ENCODE measurements at places on chromosomes 16 and 17. TPM values are rescaled to one million over a fixed set of nuclear protein-coding genes. Genes with fewer than 3 reads are reported as not detected.

GRCh38 chr17:1947743-1948516, 77.2 kb downstream of the RTN4RL1 start:
- DNase-seq = no peak
- no peak overlapping the region for H3K4me3 ChIP-seq
- H3K4me1 ChIP-seq = no peaks in the 10 kb centered on the region
- no peak overlapping the region for H3K27ac ChIP-seq
- H3K36me3 ChIP-seq = no peaks in the 10 kb centered on the region
- H3K27me3 ChIP-seq = no peaks in the 10 kb centered on the region

DNA sequence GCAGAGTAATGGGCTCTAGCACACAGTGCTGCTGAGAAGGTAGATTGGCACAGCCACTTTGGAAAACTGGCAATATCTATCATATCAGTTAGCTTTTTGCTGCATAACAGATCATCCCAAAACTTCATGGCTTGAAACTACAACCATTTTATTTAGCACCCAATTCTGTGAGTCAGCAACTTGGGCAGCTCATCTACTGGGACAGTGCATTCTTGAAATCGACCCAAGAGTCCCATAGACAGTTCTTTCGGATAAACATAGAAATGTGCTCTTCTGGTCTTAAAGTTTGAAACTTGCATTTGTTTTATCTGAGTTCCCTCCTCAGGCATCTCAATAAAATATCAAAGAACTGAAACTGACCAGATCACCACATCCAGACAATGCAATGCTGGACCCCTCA, 76.7 kb downstream of the CEP112 start:
- no peaks in the 10 kb centered on the region for H3K27me3 ChIP-seq
- peaks cover 4% of the 10 kb centered on the region for H3K4me1 ChIP-seq
- no peak for DNase-seq
- no peak overlapping the region for H3K4me3 ChIP-seq
- H3K27ac ChIP-seq = no peak overlapping the region
- H3K36me3 ChIP-seq = no peaks in the 10 kb centered on the region

GRCh38 chr17:56897646-56898424, 16.0 kb downstream of the TRIM25 start:
- DNase-seq = no peak
- H3K27me3 ChIP-seq = no peaks in the 10 kb centered on the region
- no peak overlapping the region for H3K4me3 ChIP-seq

DNA sequence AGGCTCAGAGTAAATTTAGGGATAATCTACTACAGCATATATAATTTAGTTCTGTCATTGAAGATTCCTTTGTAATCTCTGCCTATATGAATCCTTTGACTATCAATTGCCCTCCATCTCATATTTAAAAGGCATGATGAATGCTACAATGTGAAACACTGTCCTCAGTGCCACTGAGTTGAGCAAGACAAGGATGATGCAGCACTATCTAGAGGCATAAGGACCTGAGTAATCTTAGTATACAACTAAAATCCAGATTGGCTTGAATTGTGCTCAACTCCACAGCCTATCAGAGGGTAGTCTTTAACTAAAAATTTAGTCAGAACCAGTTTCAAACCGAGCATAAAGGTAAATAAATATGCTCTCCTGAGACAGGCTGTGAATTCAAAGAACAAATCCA, 11.6 kb upstream of the STRADA start:
- H3K4me3 ChIP-seq = no peak overlapping the region
- H3K4me1 ChIP-seq = no peaks in the 10 kb centered on the region
- H3K27ac ChIP-seq = no peak overlapping the region
- DNase-seq = no peak

CRYM gene
- 0.84 TPM for total RNA-seq

- no peak overlapping the region for H3K27ac ChIP-seq
- DNase-seq = no peak
- no peaks in the 10 kb centered on the region for H3K36me3 ChIP-seq
- peaks cover 5% of the 10 kb centered on the region for H3K4me1 ChIP-seq
These were observed 93.8 kb downstream of the ZDHHC7 start for GRCh38 chr16:84917492-84917891.

- peaks cover 12% of the 10 kb centered on the region for H3K4me1 ChIP-seq
- no peaks in the 10 kb centered on the region for H3K36me3 ChIP-seq
- H3K27ac ChIP-seq = no peak overlapping the region
- DNase-seq = no peak
These were observed 70.4 kb downstream of the TMEM100 start for GRCh38 chr17:55652114-55652823.

DNA sequence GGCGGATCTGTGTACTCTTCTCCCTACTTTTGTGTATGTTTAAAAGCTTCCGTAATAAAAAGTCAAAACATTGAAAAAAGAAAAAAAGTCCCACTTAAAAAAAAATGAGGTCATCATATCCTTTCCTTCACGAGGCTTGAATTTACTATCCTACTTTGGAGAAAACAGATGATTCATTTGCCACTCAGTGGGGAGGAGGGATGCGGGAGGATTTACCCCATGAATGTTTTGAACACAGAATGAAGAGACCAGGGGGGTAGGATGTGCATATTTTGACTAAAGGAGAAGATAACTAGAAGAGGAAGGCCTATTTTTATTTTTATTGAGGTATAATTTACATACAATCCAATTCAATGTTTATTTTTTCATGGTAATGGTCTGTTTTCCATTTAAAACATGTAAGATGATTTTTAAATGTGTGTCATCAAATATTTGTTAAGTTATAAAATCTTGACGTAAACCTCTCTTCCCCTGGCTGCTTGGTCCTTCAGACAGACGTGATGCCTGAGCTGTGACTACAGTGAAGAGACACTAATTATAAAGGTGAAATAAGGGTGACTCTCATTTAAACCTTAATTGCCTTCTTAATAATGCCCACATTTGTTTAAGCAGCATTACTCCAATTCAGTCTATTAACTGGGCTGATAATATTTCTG, 135.4 kb upstream of the AXIN2 start:
- H3K36me3 ChIP-seq = no peaks in the 10 kb centered on the region
- DNase-seq = no peak
- H3K4me3 ChIP-seq = no peak overlapping the region
- H3K27ac ChIP-seq = no peak overlapping the region

DNA sequence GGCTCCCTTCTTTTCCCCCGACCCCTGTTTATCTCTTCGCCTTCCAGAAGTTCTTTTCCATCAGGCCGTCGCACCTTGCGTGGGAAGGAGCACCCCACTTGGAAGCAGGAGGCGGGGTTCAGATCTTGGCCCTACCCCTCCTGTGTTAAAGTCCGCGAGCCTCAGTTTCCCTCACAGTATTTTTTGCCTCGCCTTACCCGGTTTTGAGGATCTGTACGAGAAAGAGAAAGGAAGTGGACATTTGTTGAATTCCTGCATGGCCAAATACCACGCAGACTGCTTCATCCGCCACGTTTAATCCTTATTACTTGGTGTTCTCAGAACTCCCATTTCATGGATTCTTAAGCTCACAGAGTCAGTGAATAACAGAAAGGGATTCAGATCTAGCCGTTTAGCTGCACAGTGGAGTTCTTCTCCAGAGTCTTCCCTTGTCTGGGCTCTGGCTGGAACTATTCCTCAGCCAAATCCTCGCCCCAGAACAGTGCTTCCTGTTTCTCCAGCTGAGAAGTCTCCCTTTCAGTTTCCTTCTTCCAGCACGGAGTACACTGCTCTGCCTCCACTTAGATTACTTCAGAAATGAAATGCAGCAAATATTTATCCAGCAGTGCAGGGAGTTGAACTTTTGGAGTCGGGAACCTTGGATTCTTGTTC, 590 bp downstream of the TMEM219 start:
- H3K27ac ChIP-seq = peak overlapping the region; percentile 92
- peak overlapping the region; percentile 27 for H3K4me3 ChIP-seq
- peaks cover 10% of the 10 kb centered on the region for H3K4me1 ChIP-seq
- DNase-seq = peak; percentile 50
- H3K36me3 ChIP-seq = no peaks in the 10 kb centered on the region

KRTAP9-8 gene
- not detected for total RNA-seq

DNA sequence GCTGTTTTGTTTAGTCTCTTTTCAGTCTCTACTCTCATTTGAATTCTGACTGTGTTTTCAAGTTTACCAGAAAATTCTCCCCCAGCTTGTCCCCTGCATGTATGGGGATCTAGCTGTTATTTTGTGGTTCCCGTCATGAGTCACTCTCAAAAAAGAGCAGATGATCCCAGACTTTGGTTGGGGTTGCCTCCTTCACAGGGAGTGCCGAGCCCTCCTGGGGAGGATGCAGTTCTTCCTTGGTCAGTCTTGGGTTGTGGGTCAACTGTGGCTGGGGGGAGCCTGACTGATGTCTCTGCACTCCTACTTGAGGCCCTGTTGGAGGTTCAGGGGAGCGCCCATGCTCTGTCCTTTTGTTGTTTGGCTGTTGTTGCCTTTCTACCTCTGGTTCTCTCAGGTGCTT, 37.7 kb downstream of the EPN2 start:
- H3K36me3 ChIP-seq = no peaks in the 10 kb centered on the region
- DNase-seq = no peak
- peaks cover 7% of the 10 kb centered on the region for H3K4me1 ChIP-seq
- H3K4me3 ChIP-seq = no peak overlapping the region

CLEC18A gene
- 1.2 TPM for total RNA-seq

DNA sequence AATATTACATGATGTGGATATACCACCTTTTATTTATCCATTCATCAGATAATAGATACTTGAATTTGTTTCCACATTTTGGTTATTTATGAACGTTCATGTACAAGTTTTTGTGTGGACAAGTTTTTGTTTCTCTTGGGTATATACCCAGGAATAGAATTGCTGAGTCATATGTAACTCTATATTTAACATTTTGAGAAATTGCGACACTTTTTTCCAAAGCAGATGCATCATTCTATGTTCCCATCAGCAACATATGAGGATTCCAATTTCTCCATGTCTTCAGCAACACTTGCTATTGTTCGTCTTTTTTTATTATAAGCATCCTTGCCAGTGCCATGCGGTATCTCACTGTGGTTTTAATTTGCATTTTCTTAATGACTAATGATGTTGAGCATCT, 93.9 kb downstream of the GSG1L start:
- H3K4me1 ChIP-seq = no peaks in the 10 kb centered on the region
- DNase-seq = no peak
- H3K27me3 ChIP-seq = no peaks in the 10 kb centered on the region
- H3K27ac ChIP-seq = no peak overlapping the region
- no peaks in the 10 kb centered on the region for H3K36me3 ChIP-seq

DNA sequence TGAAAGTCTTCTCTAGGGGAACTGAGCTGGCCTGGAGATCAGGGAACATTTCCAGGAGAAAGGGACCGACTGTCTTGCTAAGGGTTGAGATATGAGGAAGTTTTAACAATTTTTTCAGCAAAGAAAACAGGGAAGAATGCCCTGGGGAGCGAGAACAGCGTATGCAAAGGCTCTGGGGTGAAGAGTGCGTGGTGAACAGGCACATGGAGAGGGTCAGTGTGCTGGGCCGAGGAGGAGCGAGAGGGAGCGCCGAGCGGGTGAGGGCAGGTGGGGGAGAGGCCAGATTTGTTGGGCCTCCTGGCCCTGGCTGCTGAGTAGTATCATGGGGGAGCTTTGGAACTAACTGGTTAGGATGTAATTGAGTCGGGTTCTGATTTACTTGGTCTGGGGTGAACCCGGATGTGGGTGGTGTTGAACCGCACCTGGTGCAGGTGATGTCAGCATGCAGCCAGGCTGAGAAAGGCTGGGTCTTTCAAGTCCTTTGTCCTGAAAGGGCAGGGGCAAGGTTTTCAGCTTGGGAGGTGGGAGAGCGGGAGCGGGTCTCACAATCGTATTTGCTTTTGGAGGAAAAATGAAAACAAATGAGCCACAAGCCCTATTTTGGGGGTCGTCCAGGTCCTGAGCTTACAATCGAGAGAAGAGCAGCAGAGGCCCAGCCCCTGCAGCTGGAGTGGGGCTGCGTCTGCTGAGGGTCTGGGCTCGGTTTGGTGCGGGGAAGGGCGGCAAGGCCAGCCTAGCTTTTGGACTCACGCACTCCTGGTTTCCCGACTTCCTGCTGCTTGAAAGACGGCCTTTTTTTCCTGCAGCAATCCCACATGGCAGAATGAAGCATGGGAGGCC, 11.1 kb upstream of the WFDC1 start:
- H3K27me3 ChIP-seq = no peaks in the 10 kb centered on the region
- no peaks in the 10 kb centered on the region for H3K4me1 ChIP-seq
- DNase-seq = peak; percentile 38
- H3K36me3 ChIP-seq = no peaks in the 10 kb centered on the region
- no peak overlapping the region for H3K27ac ChIP-seq

- H3K27ac ChIP-seq = peak within 1 kb of the TSS; percentile 73
- H3K27me3 ChIP-seq = no peaks in the 10 kb centered on the region
- peak; percentile 94 for DNase-seq
- peak within 1 kb of the TSS; percentile 79 for H3K4me3 ChIP-seq
- H3K36me3 ChIP-seq = no peaks in the 10 kb centered on the region
- peaks cover 4% of the 10 kb centered on the region for H3K4me1 ChIP-seq
These were observed at the start of gene DDX52 for GRCh38 chr17:37643118-37643766. TSS of gene DDX52 (minus strand) at chr17:37643446. CDS start at chr17:37643420, 26 bp downstream.
